CD4-positive, alpha-beta T cell treated with Interleukin-17A for 1 hour (primary cell): ENCODE measurements at places on chromosomes 6 and 20.

- no peak for DNase-seq
Observed at GRCh38 chr20:7399575-7399974, 540.7 kb downstream of the HAO1 start.

DNA sequence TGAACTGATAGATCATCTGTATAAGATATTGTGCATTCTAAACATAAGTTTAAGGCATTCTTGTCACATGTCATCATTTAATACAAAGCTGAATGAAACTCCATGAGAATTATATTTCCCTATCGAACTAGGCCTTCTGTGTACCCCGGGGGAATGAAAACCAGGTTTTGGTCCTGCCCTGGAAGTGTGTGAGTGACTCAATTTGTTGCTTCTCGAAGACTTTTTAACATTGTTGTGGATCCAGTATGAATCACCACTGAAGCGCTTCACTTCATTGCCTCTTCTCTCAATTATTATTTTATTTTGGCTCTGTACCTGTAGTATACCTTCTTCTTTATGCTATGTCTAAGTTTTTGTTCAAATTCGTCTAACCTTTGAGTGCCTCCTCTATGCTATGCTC is 150.8 kb downstream of the GRIK2 start:
- DNase-seq, result no peak

DNA sequence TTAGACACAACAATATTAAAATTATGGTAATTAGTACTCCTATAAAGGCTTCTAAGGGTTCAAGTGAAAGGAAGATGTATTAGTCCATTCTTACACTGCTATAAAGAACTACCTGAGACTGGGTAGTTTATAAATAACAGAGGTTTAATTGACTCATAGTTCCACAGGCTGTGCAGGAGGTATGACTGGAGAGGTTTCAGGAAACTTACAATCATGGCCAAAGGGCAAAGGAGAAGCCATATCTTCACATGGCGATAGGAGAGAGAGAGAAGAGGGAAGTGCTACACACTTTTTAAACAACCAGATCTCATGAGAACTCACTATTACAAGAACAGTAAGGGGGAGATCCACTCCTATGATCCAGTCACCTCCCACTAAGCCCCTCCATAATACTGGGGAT is 52.9 kb downstream of the TINAG start:
- no peak for DNase-seq

GRCh38 chr6:162845972-162846371 is 118.2 kb downstream of the PACRG start:
- no peak for DNase-seq

- DNase-seq, result no peak
Observed at GRCh38 chr6:73985891-73986290, 289.9 kb downstream of the CD109 start.
